Pancreas (tissue), 10 donors: ENCODE measurements at places on chromosomes 3 and 15. TPM values are rescaled to one million over a fixed set of nuclear protein-coding genes. Genes with fewer than 3 reads are reported as not detected.

The CCRL2 gene
- 0.75 TPM for polyA plus RNA-seq

The CCR1 gene
- polyA plus RNA-seq = 0.68 TPM

The C2CD4B gene
- 25.1 TPM for polyA plus RNA-seq

The PRR20G gene
- not detected for polyA plus RNA-seq

The TTC23 gene
- 7.4 TPM for polyA plus RNA-seq

DNA sequence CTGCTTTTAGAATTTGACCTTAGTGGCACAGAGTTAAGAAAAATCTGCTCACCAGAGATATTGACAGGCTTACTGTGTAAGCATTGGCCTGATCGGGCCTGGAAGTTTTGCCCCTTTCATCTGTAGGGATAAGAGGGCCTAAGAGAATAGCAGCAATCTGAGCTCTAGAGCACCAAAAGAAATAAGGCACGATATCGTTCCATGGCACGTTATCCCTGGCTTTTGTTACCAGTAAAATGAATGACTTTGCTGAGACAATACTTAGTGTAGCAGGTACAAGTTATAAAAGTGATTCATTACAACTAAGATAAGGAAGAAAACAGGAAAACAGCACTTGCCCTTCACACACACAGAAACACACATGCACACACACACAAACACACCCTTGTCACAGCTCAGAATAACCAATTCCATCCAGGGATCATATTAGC, 5.0 kb downstream of the THBS1 start:
- no peak for DNase-seq

DNA sequence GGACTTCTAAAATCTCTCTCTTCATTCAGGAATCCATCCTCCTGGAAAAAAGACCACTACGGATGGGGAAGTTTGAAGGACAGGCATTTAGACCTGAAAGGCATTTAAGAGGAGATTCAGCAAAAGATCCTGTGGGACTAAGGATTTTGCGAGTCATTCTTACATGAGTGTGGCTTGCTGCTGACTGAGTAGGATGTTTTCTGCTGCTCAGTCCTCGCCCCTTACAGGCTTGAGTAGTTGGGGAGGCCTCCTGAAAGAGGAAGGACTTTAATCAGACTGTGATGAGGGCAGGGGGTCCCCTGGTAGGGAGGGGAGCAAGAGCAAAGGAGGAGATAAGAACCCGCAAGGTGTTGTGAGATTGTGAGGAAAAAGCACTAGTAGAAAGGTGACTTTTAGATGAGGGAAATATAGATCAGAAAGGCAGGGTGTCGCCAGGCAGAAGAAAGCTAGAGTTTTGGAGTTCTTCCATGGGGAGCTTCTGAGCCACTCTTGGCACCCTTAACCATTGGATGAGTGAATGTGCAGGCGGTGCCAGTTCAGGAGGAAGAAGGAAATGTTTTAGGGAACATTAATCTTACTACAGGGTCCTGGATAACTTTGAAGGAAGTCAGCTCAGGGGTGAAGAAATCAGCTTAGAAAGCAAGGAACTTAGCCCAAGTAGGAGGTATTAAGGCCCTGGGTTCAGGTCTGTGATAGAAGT, 171.1 kb downstream of the RORA start:
- DNase-seq = no peak

- DNase-seq = no peak
These were observed 62.9 kb downstream of the ADCY5 start for GRCh38 chr3:123385981-123386380.

GRCh38 chr3:190229632-190230424, 92.4 kb downstream of the CLDN1 start:
- no peak for DNase-seq

DNA sequence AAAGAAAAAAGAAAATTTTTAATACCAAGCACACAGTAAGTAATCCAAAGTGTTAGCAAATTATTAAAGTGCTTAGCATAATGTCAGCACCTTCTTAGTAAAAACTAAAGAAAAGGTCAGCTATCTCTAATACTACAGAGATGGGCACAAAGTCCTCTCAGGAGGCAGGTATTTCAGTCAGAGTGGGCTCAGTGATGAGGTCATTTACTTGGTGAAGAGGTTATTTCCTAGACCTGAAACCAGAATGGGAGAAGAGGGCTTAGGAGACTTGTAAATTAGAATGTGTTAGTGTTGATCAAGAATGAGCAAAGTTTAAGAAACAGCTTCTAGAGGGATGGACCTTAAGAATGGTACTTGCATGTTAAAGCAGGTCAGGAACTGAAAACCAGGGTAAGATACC, 8.7 kb upstream of the PKM start:
- DNase-seq = no peak

DNA sequence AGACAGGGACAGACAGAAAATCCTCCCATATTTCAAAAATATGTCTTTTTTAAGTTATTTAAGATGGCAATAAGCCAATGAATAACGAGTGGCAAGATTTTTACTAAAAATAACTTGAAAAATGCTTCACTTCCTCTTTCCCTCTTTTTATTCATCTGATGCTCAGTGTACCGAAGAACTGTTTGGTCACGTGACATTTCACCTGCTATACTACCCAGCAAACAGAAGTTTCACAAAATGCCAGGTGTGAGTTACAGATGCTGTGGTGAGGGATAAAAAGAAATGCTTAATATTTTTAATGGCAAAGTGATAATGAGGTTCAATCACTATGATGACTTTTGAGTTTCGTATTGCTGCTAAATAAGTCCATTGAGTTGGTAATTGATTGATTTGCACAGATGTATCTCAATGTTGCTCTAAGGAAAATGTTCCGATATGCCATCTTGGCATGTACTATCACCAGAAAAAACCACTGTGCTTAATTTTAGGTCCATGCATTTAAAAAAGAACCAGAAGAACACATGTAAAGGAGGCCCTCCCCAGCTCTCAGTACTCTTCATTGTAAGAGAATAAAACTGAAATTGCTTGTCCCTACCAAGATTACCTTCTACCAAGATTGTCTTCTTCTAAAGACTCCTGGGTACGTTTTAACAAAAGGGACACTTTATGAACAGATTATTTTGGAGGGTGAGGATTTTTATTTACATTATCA, 26.0 kb upstream of the SEC62 start:
- DNase-seq = no peak

- DNase-seq = no peak
These were observed 27.1 kb upstream of the OSBPL11 start for GRCh38 chr3:125622381-125622791.

DNA sequence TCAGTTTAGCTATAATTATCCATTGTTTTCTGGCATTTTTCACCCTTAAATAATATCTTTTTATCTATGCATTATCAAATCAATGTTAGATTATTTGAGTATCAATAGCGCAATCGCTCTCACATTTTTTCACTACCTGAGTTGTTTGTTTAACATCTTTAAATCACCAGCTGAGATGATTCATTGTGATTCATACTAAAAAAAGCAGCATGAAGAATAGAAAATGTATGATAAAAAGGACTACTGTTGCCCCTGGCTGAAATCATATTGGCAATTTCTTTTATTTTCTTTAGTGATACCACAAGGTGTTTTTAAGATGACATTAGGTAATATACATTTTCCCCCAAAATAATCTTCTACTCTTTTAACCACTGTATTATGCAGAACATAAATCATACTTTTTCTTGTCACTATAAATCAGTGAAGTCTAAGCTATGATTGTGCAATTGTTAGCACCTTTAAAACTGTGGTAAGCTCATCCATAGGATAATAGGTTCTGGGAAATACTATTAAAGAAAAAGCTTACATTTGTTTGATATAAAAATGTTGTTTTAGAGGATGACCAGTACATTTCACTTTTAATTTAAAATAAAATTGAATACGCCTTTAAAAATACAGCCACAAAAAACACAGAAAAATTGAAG, 889.1 kb downstream of the NAALADL2 start:
- no peak for DNase-seq

DNA sequence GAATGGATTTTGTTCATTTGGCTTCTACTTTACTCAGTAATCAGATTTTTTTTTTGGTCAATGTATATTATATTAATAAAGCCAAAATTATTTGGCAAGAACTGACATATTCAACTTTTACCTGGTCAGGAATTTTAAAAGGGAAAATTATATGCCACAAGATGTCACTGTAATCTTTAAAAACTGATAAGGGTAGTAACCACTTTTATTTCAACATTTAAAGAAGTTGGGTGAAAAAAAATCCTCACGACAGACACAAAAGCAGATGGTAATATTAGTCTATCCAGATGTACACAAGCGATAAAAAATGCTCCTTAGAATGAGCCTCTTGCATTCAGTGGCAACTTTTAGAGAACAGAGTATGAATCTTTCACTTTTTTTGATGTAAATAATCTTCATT, 101.9 kb downstream of the SERPINI1 start:
- no peak for DNase-seq

DNA sequence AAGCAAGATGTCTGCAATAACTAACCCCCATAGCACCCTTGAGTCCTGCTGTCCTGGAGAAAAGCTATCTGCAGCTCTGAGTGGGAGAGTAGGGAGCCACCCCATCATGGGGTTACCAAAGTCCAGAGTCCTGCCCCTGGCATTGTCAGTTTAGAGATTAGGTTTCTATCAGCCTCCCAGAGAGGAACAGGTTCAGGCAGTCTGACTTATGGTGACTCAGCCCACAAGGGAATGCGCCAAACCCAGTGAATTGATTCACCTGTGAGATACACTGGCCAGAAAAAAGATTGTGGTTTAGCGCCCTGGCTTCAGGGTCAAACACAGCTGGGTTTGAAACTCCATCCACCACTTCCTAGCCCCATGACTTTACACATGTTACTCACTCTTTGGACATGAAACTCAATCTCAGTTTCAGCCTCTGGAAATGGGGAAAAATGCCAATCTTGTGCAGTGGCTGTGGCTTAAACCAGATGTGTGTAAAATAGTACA, 263.6 kb upstream of the HES1 start:
- no peak for DNase-seq

DNA sequence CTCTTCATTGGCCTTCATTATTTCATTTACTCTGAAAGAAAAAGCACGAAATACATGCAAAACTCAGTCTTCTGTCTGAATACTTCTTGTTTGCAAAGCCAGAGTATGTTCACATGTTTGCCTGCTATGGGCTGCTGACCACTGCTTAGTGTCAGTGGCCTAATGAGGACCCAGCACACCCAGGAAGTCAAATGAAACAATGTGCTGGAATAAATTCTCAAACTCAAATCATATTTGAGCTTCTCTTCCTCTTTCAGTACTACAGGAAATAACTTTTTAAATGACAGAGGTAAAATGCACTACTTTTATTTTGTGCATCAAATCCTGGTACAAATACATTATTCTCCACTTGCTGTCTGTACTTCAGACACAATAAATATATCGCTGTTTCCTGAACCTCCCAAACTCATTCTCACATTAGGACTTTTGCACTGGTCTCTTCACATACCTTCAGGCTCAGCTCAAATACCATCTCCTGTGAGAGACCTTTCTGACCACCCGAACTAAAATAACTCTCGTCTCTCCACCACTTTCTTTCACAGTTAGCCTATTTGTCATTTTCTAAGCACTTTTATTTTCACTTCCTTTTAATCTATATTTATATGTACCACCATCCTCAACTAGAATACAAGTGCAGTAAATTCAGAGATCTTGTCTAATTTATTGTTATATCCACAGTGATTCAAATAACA, 176.8 kb downstream of the TUSC7 start:
- DNase-seq = no peak

GRCh38 chr15:81115054-81115939, 18.8 kb upstream of the CFAP161 start:
- no peak for DNase-seq

DNA sequence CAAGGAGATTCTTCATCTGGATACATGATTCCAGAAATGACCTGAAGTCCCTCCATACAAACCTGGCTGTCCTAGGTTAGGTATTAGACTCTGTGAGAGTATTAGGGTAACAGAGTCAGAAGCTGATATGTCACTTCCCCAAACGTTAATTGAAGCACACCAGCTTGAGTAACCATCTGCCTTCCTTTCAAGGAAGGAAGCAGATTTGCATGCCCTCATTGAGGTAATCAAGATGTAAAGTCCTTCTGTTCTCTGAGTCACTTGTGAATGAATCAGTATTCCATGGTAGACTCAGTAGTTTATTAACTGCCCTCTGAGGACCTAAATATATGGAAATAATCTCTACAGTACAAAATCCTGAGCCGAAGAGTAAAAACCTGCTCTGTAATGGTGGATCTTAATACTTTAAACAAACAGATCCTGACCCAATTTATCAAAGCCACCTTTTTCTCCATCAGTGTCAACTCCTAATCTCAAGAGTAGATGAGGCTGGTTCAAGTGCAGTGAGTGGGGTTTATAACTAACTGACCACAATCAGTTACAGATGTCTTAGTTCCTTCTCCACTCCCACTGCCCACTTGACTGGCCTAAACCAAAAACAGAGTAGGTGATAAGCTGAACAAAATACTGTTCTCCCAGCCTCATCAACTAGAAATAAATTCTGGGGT, 246.2 kb upstream of the CHRM5 start:
- DNase-seq = no peak

DNA sequence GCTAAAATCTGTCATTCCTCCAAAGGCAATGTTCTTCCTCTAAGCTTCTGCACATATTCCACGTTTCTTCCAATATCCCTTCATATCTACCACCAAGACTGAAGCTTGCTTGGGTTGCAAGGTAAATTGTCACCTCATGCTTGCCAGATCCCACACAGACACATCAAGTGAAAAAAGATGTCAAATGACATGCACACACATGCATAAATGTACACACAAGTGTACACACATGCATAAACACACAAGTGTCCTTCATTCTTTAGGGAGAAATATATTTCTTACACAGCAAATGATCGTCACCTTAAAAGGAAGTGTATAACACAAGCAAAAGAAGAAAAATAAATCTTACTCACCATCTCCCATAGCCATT, 59.4 kb downstream of the CLASP2 start:
- no peak for DNase-seq

GRCh38 chr3:150220041-150220440, 188.1 kb upstream of the TSC22D2 start:
- DNase-seq = no peak

GRCh38 chr3:36677331-36678007, 86.9 kb downstream of the DCLK3 start:
- DNase-seq = no peak

GRCh38 chr3:2910997-2911396, 199.2 kb downstream of the IL5RA start:
- no peak for DNase-seq

DNA sequence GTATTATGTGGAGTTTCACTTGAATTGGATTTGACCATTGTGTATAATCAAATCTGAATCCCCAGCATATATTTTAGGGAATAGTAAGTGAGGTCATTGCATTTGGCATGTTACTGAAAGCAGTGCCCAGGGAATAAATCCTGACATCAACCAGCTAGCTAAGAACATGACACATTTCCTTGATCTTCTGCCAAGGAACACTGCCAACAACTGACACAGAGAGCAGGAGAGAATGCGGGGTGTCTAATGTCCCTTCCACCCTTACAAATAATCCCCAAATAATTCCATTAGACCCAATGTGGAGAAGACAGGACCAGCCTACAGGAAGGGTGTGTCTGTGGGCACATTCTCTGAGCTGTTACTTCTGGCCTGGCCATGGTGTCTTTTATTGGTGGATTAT, 30.6 kb upstream of the UBE3A start:
- no peak for DNase-seq

DNA sequence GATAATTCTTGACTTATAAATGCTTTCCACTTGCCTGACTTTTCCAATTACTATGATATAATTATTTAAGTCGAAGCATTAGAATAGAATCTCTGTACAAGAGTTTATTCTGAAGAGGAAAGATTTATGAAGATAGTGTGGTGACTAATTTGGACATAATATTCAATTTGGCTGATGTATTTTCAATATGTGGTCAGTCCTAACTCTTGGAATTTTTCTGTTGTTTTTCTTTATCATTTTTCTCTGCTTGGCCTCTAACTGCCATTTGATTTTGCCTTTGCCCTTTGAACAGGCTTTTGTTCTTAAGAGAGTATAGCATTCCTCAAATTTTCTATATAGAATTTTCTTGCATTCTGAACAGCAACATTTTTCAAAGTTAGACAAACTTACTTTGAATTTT, 2.6 kb upstream of the MDFIC2 start:
- no peak for DNase-seq
